ENCODE measurements at places on chromosomes 11 and 22.

GRCh38 chr11:36265793-36266628 is 23.2 kb downstream of the COMMD9 start:
- peak; percentile 68 for DNase-seq

- DNase-seq, result no peak
These were observed 115.7 kb downstream of the RPS6KA4 start for GRCh38 chr11:64474680-64475079.

DNA sequence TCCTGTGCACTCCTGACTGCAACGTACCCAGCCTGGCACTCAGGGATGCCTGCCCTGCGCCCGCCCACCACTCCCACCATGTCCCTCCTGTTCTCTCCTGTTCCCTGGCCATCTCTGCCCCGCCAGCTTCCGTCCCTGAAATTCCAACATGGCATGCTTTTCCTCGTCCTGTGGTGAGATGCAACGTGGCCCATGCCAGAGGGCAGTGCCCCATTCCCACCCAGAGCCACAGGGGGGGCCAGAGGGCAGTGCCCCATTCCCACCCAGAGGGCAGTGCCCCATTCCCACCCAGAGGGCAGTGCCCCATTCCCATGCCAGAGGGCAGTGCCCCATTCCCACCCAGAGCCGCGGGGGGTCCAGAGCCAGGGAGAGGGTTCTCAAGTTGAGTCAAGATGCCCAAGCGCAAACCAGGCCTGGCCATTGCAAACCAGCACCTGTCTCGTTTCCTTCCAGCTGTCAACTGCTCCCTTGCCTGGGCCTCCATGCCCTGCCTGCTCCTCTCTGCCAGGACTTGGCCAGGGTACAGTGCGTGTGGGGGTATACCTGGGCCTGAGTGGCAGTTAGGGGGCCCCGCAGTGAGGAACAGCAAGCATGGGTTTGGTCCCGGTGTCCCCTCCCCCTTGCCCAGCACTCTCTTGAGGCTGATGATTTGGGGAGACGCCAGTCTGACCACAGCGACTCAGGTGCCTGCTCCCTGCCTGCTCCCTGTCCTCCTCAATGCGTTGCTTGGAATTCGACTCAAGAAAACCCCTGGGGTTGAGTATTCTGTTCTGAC is 14.6 kb downstream of the B3GAT1 start:
- no peak for DNase-seq

GRCh38 chr11:103450241-103450640 is 341.0 kb downstream of the DYNC2H1 start:
- no peak for DNase-seq

DNA sequence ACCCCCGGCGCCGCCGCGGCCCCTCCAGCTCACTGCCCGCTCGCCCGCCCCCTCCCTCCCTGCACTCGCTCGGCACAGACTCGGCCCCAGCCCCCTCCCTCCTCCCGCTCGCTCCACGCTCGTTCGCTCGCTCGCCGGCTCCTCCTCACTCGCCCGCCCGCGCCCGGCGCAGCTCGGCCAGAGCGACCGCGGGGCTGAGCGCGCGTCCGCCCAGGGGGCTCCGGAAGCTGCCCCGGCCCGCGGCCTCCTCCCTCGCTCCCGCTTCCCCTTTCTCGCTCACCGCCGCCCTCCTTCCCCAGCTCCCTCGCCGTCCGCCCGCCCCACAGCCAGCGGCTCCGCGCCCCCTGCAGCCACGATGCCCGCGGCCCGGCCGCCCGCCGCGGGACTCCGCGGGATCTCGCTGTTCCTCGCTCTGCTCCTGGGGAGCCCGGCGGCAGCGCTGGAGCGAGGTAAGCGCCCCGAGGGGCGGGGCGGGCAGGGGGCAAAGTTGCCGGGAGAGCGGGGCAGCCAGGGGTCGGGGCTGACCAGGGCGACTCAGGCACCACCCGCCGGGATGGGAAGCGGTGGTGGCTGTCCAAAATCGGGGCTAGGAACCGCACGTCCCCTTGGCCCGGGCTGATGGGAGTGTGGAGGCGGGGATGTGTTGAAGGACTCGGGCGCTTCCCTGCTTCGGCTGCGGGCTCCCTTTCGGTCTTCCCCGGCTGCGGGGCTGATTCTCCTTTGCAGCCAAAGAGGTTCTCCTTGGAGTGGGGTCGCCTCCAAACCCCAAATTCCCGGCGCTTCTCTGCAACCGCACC is at the start of gene SEZ6L:
SEZ6L (plus strand) TSS at position 148 of the 797 bp plus-strand sequence; CDS start at position 356, 208 bp downstream.
- DNase-seq, result no peak

GRCh38 chr22:32103658-32104315 is 55.3 kb downstream of the C22orf42 start:
- DNase-seq, result no peak

- DNase-seq, result peak; percentile 52
These were observed 37.5 kb upstream of the CAPRIN1 start for GRCh38 chr11:34013898-34014571.

DNA sequence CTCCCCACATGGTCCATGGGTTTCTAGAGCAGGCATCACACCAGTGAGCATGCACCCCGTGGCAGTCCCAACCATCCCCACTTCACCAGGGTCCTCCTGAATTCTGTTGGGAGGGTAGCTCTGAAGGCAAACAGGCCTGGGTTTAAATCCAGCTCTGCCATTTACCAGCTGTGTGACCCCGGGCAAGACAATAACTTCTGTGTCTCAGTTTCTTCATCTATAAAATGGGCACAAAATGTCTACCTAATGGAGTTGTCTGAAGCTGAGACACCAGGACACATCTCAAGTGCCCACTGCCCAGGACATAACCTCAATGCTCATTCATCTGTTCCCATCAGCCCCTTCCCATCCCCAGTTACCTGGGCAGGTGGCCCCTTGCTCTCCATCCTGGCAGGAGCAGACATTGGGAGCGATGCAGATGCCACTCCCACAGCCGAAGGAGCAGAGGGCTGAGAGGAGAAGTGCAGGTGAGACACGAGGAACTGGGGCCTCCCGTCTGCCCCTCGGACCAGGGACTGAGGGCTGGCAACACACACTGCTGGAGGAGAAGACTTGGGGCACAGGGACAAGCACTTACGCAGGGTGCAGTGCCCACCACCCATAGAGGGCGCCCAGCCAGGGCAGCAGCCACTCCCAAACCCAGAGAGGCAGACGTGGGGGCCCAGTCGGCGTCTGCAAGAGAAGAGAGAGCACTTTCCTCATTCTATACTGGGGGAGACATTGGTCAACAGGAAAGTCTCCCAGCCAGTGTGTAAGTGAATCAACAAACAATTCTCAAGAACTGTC is 4.0 kb downstream of the VWCE start:
- no peak for DNase-seq

DNA sequence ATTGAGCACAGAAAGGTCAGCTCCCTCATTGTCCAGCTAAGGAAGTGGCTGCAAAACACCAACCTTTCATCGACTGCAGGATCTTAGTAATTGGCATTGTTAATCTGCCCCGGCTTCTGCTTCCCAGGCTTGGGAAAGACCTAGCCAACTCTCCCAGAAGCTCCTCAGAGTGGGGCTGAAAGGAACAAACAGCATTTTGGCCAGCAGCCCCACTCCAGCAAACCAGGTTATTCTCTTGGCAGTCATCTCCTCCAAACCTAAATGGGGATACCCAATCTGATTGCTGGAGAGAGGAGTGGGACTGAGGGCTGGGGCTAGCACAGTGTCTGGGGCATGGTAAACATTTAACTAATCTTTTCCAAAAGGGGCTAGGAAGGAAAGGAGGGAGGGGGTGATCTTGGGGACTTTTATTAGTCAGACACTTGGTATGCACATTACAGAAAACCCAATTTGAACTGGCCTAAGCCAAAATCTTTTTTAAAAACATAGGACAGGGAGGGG is 294.4 kb downstream of the MN1 start:
- no peak for DNase-seq

- no peak for DNase-seq
These were observed 17.6 kb upstream of the PRSS23 start for GRCh38 chr11:86782742-86783141.

DNA sequence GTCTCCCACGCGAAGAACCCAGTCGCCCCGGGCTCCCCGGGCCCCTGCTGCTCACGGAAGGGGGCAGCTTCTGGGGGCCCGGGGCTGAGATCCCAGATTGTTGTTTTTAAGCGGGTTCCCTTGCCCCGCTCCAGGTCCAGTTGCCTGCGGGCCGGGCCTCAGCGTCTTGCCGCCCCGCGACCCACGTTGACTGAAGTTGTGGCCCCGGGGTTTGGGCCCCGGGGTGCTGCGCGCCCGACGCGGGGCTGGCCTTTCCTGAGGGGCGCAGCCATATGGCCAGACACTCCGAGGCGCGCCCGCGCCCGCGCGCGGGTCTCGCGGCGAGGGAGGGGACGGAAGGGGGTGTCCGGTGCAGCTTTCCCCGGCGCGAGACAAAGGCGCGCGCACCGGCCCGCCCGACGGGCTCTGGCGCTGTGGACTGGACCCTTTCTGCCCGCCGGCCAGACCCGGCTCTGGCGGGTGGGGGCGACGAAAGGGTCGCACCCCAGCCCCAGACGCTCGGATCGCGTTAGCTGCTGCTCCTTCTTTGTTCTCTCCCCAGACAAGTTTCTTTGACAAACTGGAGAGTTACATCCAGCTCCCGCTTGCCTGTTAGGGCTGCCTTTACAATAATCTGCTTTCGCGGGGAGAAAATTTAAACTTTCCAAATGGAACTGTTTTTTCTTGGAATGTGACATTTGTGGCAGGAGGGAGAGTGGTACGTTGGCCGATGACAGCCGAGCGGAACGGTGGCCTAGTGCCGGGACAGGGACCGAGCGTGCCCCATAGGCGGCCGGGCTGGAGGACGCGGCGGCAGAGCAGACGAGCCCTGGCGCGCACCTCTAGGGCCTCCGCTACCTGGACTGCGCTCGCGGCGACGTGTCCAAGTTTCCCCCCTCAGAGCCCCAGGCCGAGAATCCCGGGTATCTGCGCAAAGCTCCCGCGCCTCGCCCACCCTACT is 716 bp downstream of the AMOTL1 start:
- DNase-seq, result no peak

DNA sequence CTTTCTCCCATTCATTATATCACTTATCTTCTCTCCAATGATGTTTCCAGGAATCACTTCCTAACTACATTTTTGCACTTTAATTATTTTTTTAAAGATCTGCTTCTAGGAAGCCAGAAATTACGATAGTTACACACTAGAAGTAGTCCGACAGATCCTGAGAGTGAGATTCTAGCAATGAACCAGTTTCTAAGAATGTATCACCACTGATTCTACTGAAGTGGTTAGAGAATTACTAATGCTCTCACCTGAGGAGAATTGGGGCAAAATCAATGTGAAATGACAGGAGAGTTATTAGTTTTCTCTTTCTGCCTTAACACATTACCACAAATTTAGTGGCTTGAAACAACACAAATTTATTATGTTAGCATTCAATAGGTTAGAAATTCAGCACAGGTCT is 241.2 kb downstream of the CASP12 start:
- DNase-seq, result no peak

GRCh38 chr11:44564670-44565210 is 723 bp upstream of the CD82 start:
- peak; percentile 82 for DNase-seq

- peak; percentile 64 for DNase-seq
These were observed 85.3 kb upstream of the SYT13 start for GRCh38 chr11:45371251-45372115.

GRCh38 chr11:72363112-72363511 is 71.2 kb downstream of the CLPB start:
- DNase-seq, result no peak

GRCh38 chr11:102517670-102518069 is 12.9 kb downstream of the MMP7 start:
- no peak for DNase-seq

- no peak for DNase-seq
These were observed 14.7 kb downstream of the IL2RB start for GRCh38 chr22:37135023-37135422.

GRCh38 chr11:12331239-12331874 is 46.0 kb upstream of the PARVA start:
- DNase-seq, result peak; percentile 75
